ENCODE measurements at places on chromosomes 3 and 15.

DNA sequence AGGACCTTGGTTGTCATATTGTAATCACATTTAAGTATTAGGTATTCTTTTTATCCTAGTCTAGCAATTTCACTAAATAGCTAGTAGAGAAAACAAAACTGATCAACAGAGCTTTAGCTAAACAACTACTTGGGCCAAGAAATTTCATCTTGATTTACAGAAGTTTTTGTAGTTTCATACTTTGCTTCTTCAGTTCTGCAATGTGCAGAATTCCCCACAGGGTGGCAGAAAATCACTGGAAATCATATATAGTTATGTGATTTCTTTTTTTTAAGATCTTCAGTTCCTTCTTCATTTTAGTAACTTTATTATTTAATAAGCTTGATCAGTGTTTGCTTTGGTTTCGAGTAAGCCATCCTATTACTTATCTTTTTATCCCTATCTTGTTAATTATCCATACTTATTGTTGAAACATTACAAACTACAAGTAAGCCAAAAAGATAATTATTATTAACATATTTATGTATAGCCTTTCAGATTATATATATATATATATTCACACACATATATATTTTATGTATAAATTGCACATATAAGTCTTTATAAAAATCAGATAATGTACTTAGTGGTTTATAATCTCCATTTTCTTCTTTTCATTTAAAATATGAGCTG, 2.2 kb upstream of the BNIP2 start:
- peak; percentile 57 for DNase-seq

DNA sequence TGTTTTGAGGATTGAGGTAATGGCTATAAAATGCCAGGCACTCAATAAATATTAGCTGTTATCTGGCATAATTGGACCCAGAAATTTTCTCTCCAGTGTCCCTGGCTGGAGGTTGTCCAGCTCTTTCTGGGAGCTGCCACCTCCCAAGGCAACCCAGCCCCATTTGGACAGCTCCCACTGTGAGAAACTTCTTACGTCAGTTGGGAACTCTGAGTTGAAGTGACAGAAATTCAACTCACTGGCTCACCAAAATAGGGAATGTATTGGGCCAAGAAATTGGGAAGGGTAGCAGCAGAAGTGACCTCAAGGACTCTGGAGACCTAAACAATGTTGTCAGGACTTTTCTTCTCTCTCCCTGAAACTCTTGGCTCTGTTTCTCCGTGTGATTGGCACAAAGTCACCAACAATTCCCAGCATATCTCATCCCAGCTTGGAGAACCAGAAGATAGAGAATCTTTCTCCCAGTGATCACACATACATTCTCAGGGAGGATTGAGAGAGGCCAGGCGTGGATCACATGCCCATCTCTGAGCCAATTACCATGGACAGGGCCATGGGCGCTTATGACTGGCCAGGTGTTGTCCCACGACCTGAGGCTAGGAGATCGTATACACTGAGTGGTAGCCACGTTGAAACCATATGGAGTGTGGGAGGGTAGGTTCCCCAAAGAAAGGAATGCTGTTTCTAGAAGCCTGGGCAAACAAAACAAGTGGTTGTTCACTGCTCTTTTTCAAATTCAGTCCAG, 22.5 kb upstream of the HCN4 start:
- no peak for DNase-seq

DNA sequence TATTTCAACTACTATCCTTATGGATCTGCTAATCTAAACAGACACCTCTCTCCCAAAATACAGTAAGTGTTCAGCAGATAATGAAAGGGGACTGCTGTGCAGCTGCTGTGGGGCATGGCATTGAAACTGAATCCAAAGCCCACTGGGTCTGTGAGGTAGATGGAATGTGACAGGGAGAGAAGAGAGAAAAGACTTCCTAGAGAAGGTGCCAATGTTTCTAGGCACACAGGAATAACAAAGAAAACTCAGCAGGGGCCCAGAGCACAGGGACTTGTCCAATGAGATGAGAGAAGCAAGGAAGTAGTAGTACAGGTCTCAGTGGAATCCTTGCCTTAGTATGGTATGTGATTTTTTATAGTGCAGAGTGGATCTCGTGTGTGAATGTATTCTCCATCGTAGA, 457.8 kb downstream of the IL5RA start:
- no peak for DNase-seq

DNA sequence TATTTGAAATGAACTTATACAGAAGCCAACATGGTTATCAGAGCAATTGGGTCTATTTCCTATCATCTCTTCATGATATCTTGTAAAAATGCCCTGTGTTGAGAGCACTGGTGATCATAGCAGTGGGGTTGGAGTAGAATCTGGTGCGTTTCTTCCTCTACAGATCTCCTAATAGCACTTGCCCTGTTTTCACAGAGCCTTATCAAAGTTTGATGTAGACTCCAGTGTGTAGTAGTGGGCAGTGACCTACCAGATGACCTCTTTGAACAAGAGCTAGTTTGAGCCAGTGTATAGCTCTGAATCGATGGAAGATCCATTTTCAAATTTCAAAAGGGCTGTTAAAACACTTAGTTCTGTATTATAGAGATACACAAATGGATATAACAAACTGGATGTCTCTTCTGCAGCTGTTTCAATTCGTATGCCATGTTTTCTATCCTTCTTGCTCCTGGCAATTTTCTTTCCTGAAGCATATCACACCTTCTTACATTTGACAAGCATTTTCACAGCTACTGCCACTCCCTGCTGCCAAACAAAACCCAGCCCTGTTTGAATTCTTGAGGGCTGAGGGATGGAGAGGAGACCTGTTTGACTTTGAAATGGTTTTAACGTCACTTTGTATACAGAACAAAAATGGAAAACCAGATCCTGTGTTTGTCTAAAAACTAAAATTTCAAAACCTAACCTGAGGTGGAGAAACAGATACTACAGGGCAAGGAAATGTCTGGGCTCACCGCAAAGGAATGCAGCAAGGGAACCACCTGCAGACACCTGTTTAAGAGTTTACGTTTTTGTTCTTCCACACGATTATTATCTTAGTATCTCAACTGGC, 354.5 kb upstream of the TPRG1 start:
- no peak for DNase-seq
